ENCODE measurements at places on chromosomes 4 and X.

GRCh38 chrX:139508099-139508498, 22.4 kb upstream of the F9 start:
- H3K36me3 ChIP-seq: no peaks in the 10 kb centered on the region
- no peak overlapping the region for H3K27ac ChIP-seq
- H3K4me3 ChIP-seq: no peak overlapping the region
- H3K27me3 ChIP-seq: no peaks in the 10 kb centered on the region
- no peak for DNase-seq

- no peak overlapping the region for H3K4me3 ChIP-seq
- no peak for DNase-seq
- H3K4me1 ChIP-seq: no peaks in the 10 kb centered on the region
- peaks cover 2% of the 10 kb centered on the region for H3K36me3 ChIP-seq
- no peak overlapping the region for H3K27ac ChIP-seq
These were observed 280.3 kb upstream of the KLF3 start for GRCh38 chr4:38383646-38384121.

DNA sequence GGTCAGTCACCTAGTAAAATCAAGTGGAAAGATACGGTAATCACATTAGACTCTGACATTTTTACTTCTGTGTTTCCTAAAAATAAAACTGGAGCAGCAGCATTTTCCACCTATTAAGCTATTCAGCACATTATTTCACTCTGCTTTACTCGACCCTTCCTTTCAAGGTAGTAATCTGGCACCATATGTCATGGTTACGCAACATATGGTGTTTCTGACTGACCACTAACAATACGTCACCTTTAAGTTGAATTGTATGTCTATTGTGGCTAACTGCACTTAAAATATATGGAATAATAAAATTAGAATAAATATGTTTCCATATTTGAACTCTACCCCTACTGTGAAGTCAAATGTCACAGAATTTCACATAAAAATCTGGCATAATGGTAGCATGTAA, 168.8 kb downstream of the CDS1 start:
- no peaks in the 10 kb centered on the region for H3K4me1 ChIP-seq
- DNase-seq: no peak
- no peak overlapping the region for H3K27ac ChIP-seq
- H3K27me3 ChIP-seq: peaks cover 4% of the 10 kb centered on the region
- no peak overlapping the region for H3K4me3 ChIP-seq

- H3K27ac ChIP-seq: no peak overlapping the region
- no peak for DNase-seq
- peaks cover 47% of the 10 kb centered on the region for H3K27me3 ChIP-seq
- H3K4me1 ChIP-seq: peaks cover 1% of the 10 kb centered on the region
- H3K36me3 ChIP-seq: no peaks in the 10 kb centered on the region
- H3K4me3 ChIP-seq: no peak overlapping the region
These were observed 27.6 kb upstream of the DCHS2 start for GRCh38 chr4:154519214-154519613.

GRCh38 chr4:70508801-70509200, 9.6 kb upstream of the AMTN start:
- no peak for DNase-seq
- no peaks in the 10 kb centered on the region for H3K36me3 ChIP-seq
- H3K27me3 ChIP-seq: peaks cover 2% of the 10 kb centered on the region
- H3K4me1 ChIP-seq: no peaks in the 10 kb centered on the region
- H3K4me3 ChIP-seq: no peak overlapping the region
- H3K27ac ChIP-seq: no peak overlapping the region

DNA sequence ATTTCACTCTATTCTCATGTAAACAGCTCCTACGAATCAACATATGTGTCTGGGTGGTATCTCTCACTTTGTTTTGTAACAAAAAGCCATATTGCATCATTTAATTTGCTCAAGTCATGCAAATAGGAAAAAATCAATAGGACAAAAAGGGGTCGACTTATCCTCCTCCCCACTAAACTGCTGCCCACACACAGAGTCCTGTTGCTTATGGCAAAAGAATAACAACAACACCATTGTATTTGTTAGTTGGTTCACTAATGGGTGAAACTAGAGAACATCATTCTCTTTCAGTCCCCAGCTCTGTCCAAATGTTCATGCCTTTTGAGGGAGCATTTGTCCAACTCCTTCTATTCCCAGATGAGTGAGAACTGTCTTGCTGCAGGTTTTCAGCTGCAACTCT, 2.1 kb downstream of the HHIP start:
- peaks cover 18% of the 10 kb centered on the region for H3K4me1 ChIP-seq
- H3K4me3 ChIP-seq: no peak overlapping the region
- H3K36me3 ChIP-seq: no peaks in the 10 kb centered on the region
- H3K27me3 ChIP-seq: peaks cover 61% of the 10 kb centered on the region
- DNase-seq: no peak

- no peak overlapping the region for H3K4me3 ChIP-seq
- no peak for DNase-seq
- peaks cover 11% of the 10 kb centered on the region for H3K27me3 ChIP-seq
- no peak overlapping the region for H3K27ac ChIP-seq
These were observed 167.8 kb upstream of the NAP1L5 start for GRCh38 chr4:88865466-88865865.

- peak overlapping the region; percentile 78 for H3K27ac ChIP-seq
- DNase-seq: no peak
- peak overlapping the region; percentile 63 for H3K4me3 ChIP-seq
- peaks cover 9% of the 10 kb centered on the region for H3K4me1 ChIP-seq
These were observed 102.1 kb downstream of the DCK start for GRCh38 chr4:71095545-71095944.

DNA sequence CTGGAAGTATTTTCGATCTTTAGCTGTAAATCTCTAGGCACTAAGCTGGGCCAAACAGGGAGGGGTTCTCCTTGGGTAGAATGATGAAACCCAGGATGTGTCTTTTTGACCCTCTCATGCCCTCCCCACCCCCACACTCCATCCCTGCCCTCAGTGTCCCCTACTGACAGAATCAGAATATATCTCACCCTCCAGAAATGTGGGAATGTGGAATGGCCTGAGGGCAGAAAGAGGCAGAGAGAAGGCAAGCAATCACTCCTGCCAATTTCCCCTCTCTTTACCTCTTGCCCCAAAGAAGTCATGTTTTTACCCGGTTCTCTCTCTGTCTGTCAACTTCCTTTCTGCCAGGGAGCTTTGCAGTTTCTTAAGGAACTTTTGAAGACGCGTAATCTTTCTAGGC, 34.4 kb downstream of the RAP2C start:
- no peaks in the 10 kb centered on the region for H3K36me3 ChIP-seq
- peaks cover 1% of the 10 kb centered on the region for H3K4me1 ChIP-seq
- H3K4me3 ChIP-seq: no peak overlapping the region
- H3K27ac ChIP-seq: no peak overlapping the region
- H3K27me3 ChIP-seq: no peaks in the 10 kb centered on the region

DNA sequence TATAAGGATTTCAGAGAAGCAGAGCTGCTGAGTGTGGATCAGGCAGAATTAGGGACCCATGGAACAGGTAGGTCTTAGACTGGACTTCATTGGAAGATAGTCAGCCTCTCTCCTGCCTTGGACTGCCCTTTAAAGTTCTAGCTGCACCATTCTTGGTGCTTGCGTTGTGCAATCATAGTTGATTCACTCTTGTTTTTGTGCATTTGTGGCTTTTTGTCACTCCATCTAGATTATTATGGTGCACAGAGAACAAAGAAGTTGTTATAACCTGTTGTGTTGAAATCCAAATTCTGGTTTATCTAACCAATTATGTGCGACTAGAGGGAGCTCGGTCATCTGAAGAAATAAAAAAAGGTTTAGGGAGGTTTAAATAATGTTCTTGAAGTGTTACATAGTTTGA, 59.3 kb downstream of the JADE1 start:
- no peaks in the 10 kb centered on the region for H3K27me3 ChIP-seq
- H3K36me3 ChIP-seq: peaks cover 38% of the 10 kb centered on the region
- no peak overlapping the region for H3K4me3 ChIP-seq

GRCh38 chr4:20895988-20896387, 195.7 kb downstream of the PACRGL start:
- no peak for DNase-seq
- H3K27ac ChIP-seq: no peak overlapping the region
- H3K4me3 ChIP-seq: no peak overlapping the region
- no peaks in the 10 kb centered on the region for H3K4me1 ChIP-seq

GRCh38 chr4:82136161-82136801, 237.5 kb downstream of the HNRNPD start:
- H3K27me3 ChIP-seq: no peaks in the 10 kb centered on the region
- no peak for DNase-seq
- peaks cover 14% of the 10 kb centered on the region for H3K4me1 ChIP-seq
- H3K27ac ChIP-seq: peak overlapping the region; percentile 60
- H3K4me3 ChIP-seq: no peak overlapping the region

- H3K4me1 ChIP-seq: no peaks in the 10 kb centered on the region
- H3K36me3 ChIP-seq: no peaks in the 10 kb centered on the region
- DNase-seq: no peak
These were observed 226.5 kb downstream of the MID1 start for GRCh38 chrX:10393899-10394298.

DNA sequence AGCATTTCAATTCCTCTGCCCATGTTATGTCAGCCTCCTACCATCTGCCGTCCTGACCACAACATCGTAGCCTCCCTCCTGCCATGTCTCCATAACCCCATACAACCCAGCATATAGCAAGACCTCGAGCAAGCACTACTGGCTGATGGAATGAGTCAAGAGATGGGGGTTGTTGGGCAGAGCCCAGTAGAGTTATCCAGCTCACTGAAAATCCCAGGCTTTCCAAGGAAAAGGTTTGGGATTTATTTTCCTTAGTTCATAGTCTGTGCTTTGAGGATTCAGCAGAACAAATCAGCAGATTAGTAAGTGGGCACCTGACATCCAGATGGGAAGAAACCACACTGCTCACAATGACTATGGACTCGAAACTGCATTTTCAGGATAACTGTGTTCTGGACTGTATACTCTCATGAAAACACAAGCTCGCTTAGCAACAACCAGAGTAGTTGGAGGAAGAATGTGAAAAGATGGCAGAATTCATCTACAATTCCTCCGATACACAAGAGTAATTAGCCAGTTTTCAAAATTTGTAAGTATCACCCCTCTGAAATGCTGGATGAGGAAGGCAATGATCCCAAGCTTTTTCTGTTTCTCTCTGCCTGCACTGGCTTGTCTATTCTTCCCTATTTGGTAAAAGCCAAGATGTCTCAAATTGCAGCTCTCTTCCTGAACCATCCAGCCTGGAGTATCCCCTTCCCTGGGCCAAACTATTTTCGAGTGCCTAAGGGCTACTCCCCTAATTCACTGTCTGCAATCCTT, 186.2 kb upstream of the TBL1X start:
- peak overlapping the region; percentile 80 for H3K27ac ChIP-seq
- peaks cover 15% of the 10 kb centered on the region for H3K4me1 ChIP-seq
- peaks cover 3% of the 10 kb centered on the region for H3K36me3 ChIP-seq

- no peaks in the 10 kb centered on the region for H3K36me3 ChIP-seq
- no peak overlapping the region for H3K27ac ChIP-seq
- no peak for DNase-seq
- H3K4me3 ChIP-seq: no peak overlapping the region
These were observed 144.3 kb downstream of the MOSPD2 start for GRCh38 chrX:15017491-15017890.

- H3K4me1 ChIP-seq: peaks cover 11% of the 10 kb centered on the region
- H3K27me3 ChIP-seq: no peaks in the 10 kb centered on the region
- DNase-seq: no peak
- no peak overlapping the region for H3K4me3 ChIP-seq
- no peaks in the 10 kb centered on the region for H3K36me3 ChIP-seq
These were observed 24.3 kb upstream of the SRD5A3 start for GRCh38 chr4:55321707-55322264.

GRCh38 chrX:150362599-150363481, at the start of gene MAMLD1:
Gene MAMLD1 (plus strand): TSS chrX:150363317. CDS start chrX:150445517, 82,200 bp downstream.
- H3K27me3 ChIP-seq: peaks cover 37% of the 10 kb centered on the region
- peaks cover 20% of the 10 kb centered on the region for H3K4me1 ChIP-seq
- H3K27ac ChIP-seq: peak within 1 kb of the TSS; percentile 66
- no peaks in the 10 kb centered on the region for H3K36me3 ChIP-seq

- H3K27ac ChIP-seq: no peak overlapping the region
- H3K4me3 ChIP-seq: no peak overlapping the region
- H3K4me1 ChIP-seq: no peaks in the 10 kb centered on the region
These were observed 69.8 kb upstream of the BMP2K start for GRCh38 chr4:78706302-78706701.

GRCh38 chr4:122309988-122310626, 68.7 kb upstream of the ADAD1 start:
- peaks cover 11% of the 10 kb centered on the region for H3K36me3 ChIP-seq
- H3K4me3 ChIP-seq: no peak overlapping the region
- H3K27me3 ChIP-seq: no peaks in the 10 kb centered on the region

- H3K27ac ChIP-seq: no peak overlapping the region
- DNase-seq: no peak
- no peaks in the 10 kb centered on the region for H3K36me3 ChIP-seq
- H3K4me3 ChIP-seq: no peak overlapping the region
- no peaks in the 10 kb centered on the region for H3K27me3 ChIP-seq
These were observed 62.0 kb downstream of the BCOR start for GRCh38 chrX:40035726-40036125.

- H3K27me3 ChIP-seq: no peaks in the 10 kb centered on the region
- H3K4me1 ChIP-seq: peaks cover 10% of the 10 kb centered on the region
- no peak for DNase-seq
- H3K36me3 ChIP-seq: peaks cover 15% of the 10 kb centered on the region
These were observed 34.1 kb downstream of the MOB1B start for GRCh38 chr4:70936200-70936787.

GRCh38 chr4:93313197-93313596, 515.4 kb upstream of the ATOH1 start:
- no peaks in the 10 kb centered on the region for H3K27me3 ChIP-seq
- no peak overlapping the region for H3K27ac ChIP-seq
- H3K4me3 ChIP-seq: no peak overlapping the region
- DNase-seq: no peak
- no peaks in the 10 kb centered on the region for H3K4me1 ChIP-seq

GRCh38 chr4:107035819-107036583, at the start of gene DKK2:
Gene DKK2 (minus strand): TSS chr4:107036313. CDS start chr4:107035591, 722 bp downstream.
- no peak within 1 kb of the TSS for H3K27ac ChIP-seq
- H3K4me3 ChIP-seq: peak within 1 kb of the TSS; percentile 76
- DNase-seq: no peak

DNA sequence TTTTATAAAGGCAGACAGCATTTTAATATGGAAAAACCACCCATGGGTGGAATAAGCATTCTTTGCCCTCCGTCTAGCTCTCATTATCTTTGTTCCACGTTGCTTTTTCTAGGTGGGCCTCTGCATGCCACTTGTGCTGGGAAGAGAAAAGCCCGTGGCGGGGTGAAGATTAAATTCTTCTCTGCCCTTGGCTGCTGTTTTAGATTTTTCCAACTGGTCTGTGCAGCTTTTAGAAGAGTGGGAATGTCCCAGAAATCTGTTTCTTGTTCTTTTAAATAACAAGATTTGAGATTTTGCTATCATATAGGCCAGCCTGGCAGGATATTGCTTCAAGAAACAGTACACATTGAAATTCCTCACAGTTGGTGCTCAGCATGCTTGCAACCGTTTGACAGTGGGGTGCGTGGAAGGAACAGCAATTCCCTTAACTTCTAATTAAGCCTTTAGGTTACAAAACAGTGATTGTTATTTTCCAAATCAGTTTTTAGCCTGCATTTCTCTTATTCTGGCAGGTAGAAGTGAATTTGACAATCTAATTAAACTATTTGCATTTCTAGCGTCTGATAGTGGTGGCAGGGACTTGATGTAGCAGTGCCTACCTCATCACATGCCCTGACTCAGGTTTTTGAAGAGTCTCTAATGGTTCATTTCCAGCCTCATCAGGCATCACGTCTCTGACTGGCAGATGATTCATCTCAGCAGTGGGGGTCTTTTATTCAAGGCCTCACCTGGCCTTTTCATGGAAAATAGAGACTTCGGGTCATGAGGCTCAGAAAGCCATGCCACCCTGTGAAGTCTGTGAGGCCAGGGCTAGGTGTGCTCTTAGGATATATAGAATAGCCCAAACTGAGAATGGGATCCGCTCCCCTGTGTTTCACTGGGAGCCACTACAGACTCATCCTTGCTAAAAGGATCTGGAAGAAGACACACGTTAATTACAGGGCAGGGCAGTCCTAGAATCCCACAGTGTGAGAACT, 50.8 kb downstream of the PPEF1 start:
- H3K36me3 ChIP-seq: no peaks in the 10 kb centered on the region
- H3K4me1 ChIP-seq: no peaks in the 10 kb centered on the region
- H3K27ac ChIP-seq: no peak overlapping the region
- DNase-seq: no peak
- no peak overlapping the region for H3K4me3 ChIP-seq
- H3K27me3 ChIP-seq: no peaks in the 10 kb centered on the region
